ENCODE measurements at places on chromosomes 3 and 15.

DNA sequence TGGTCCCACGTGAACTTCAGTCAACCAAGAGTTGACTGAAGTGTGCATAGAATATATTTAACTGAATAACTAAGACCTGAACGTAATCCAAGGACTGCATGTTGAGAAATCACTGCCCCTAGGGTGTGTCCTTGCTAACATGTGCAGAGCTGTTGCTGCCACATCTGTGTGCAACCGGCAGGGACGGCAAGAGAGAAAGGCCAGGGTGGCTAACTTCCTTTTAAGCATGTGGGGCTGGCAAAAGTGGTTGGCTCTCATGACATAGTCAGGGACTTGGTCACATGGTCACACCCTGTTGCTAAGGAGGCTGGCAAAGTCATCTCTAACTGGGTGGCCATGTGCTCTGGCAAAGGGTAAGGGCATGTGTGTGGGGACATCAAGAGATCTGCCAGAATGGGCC lies 52.4 kb downstream of the GASK1A start:
- peak; percentile 22 for DNase-seq

GRCh38 chr3:35745802-35746484 lies 106.6 kb downstream of the ARPP21 start:
- DNase-seq = no peak

DNA sequence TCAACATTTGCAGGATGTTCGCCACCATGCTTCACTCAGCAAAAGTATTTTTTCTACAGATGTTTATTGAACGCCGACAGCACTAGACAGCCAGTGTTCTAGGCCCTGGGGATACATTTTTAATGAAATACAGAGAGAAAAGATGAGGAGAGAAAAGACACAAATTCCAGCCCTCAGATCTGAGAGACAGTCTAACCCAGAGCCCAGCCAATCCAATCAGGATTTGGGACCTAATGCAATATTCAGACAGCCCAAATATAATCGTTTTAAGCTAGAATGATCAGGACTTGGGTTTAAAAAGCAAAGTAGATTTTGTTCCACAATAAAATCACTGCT lies 174.8 kb downstream of the SLCO3A1 start:
- no peak for DNase-seq

- DNase-seq = no peak
Measured at GRCh38 chr3:143163562-143164100, 44.1 kb downstream of the CHST2 start.

DNA sequence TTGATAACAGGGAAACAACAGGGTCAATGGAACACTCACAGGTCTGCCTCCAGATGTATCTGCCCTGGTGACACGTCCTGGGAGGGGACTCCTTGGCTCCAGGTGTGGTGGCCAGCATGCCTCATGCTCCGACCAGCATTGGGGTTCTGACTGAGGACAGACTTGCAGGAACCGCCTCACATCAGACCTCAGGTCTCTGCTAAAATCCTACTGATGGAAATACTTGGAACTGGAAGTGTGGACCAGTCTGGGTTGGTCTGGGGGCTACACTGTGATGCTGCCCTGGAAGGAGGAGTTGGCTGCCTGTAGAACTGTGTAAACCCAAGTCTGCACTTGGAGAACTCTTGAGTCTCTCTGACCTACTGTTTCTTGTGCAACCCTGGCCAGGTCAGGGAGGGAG lies 17.1 kb upstream of the KY start:
- no peak for DNase-seq

DNA sequence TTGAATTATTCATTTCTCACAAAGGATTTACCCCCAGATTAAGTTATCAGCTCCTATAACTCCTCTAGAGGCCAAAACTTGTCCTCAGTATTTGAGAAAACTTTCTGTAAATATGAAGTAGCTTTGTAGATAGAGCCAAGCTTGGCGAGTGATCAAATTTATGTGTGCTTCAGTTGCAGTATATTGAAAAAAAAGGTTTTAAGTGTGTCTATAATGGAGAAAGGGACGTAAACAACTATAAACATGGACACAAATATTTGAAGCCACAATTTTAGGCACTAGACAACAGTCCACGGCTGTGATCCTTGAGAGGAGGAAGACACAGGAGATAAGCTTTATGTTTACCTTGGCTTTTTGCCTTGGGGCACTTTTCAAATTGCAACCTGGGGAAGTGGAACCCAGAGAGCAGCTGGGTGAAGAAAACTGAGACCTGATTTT lies 118.7 kb downstream of the THRB start:
- no peak for DNase-seq

GRCh38 chr3:21055015-21055414 lies 696.0 kb downstream of the ZNF385D start:
- peak; percentile 57 for DNase-seq

GRCh38 chr3:12473511-12473910 lies 10.8 kb upstream of the TSEN2 start:
- peak; percentile 80 for DNase-seq

GRCh38 chr3:7504886-7505775 lies 644.2 kb downstream of the GRM7 start:
- DNase-seq = peak; percentile 81

DNA sequence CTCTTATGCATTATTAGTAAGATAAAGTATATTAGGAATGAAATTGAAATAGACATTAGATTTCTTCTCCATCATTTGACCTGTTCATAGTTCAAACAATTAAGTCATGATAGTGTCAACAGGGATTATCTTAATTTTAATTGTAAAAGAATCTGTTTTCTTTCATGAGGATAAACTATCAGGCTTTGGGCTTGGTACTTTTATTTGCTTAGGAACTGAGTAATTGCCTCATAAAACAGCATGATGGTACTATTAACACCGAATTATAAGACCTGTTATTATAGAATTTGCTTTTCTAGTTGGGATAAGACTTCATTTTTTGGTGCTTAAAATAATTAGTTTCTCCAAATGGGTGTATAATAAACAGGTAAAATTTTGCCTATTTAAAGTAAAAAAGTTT lies 71.8 kb downstream of the FNDC3B start:
- DNase-seq = no peak

DNA sequence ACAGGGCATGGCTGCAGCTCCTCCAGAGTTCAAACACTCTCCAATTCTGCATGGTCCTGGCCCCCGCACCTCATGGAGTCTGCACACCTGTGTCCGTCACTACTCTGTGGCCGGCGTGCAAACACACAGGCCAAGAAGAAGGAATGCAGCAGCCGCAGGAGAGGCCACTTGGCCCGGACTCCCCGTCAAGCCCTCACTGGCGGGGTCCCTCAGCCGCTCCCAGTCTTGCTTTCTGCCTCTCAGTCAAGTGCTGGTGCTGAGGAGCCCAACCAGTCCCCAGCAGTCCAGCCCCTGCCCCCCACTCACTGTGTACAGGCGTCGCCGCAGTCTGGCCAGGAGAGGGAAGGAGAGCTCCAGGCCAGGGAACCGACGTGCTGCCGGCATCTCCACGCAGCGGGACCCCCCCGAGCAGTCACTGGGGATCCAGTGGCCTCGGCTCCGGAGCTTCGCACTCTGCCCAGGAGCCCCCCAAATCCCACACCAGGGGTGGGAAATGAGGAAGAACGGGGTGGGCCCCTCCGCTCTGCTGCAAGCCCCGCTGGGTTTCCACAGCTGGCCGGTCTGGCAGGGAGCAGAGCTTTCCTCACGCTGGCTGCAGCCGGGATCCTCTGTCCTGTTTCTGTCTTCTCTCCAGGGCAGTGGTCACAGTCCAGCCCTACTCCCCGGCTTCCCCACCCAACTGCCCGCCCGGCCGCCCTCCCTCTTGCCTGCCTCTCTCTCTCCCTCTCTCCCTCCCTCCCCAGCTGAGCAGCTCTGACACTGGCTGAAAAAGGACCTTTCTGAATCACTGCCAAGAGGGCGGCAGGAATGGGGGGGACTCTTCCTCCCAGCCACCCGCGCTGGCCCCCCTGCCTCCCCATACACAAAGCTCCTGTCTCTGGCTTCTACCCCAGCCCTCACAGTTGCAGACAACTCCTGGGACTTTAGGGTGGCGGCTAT lies 16.0 kb downstream of the TNK2 start:
- DNase-seq = peak; percentile 64

DNA sequence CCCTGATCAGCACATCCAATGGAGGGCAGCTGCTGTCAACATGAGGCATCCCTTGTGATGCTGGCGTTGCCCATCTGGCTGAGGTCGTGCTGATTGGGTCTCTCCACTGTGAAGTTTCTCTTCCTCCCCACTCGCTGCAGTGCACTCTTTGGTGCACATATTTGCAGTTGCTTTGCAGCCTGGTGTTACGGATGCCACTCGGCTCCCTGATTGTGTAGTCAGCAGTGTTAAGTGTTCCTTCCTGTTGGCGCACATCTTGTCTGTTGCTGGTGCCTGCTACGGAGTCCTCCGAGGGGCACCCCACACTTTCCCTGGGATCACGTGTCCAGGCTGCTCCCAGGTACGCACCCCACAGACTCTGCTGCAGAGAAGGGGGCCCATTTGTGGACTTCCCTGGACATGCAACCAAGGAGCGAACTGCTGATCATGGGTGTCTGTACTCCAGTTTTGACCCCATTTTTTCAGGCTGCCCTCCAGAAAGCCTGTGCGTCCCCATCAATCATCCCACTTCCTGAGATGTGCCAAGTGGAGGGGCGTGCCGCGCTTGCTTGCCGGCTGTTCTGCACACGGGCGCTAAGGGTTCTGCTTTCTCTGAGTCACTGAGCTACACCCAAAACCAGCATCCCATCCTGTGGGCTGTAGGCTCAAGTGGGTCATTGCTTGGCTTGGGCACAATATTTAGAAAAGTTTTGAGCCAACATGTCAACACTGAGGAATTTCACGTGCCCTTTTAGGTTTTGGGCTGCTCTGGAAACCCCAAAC lies 98.6 kb downstream of the FBLN2 start:
- peak; percentile 67 for DNase-seq

DNA sequence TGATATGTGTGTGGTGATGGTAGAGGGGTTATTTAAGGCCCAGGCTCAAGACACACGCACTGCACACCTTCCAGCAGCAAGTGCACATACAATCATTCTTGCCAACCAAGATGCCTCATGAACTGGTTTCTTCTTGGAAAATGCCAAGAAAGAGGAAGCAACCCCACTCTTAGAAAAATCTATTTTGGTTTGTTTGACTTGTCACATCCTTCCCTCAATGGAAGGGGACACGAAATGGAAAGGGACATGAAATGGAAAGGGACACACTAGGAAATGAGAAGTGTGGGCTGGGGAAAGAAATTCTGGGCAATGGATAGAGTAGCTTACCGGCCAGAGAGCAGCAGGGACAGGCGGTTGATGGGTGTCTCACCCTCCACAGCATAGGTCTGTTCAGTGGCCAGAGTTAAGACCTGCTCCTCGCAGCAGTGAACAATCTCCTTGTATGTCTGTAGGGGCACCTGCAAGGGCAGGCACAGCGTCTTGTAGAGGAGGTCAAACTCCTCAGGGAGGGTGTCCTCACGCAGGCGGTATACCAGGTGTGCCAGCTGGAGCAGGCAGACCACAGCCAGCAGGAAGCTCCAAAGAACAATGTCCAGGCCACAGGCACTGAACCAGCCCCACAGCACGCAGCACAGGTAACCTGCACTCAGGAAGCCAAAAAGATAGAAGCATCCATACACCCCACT lies 640 bp downstream of the POPDC2 start:
- DNase-seq = no peak

- no peak for DNase-seq
Measured at GRCh38 chr3:89375451-89375850, 268.0 kb downstream of the EPHA3 start.

GRCh38 chr15:58748852-58749531 lies 515 bp downstream of the ADAM10 start:
- DNase-seq = no peak

- peak; percentile 2 for DNase-seq
Measured at GRCh38 chr3:182735672-182736071, 57.6 kb upstream of the ATP11B start.

GRCh38 chr15:43881944-43882343 lies 55.1 kb downstream of the WDR76 start:
- DNase-seq = no peak

GRCh38 chr3:31170932-31171670 lies 276.6 kb upstream of the GADL1 start:
- DNase-seq = peak; percentile 62

DNA sequence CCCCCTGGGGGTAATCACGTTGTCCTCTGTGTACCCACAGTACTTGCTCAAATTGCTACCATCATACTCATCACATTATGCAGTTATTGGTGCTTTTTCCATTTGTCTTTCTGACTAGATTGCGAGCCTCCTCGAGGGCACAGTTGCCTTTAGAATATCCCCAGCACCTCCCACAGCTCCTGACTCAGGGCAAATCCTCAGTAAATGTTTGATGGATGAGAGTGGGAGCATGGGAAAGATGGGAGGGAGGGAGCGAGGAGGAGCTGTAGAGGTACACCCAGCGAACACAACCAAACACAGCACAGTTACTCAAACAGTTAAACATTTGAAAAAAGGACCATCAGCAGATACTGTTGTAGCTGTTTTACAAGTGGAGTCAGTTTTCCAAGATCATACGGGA lies 27.9 kb downstream of the SIDT1 start:
- DNase-seq = no peak

DNA sequence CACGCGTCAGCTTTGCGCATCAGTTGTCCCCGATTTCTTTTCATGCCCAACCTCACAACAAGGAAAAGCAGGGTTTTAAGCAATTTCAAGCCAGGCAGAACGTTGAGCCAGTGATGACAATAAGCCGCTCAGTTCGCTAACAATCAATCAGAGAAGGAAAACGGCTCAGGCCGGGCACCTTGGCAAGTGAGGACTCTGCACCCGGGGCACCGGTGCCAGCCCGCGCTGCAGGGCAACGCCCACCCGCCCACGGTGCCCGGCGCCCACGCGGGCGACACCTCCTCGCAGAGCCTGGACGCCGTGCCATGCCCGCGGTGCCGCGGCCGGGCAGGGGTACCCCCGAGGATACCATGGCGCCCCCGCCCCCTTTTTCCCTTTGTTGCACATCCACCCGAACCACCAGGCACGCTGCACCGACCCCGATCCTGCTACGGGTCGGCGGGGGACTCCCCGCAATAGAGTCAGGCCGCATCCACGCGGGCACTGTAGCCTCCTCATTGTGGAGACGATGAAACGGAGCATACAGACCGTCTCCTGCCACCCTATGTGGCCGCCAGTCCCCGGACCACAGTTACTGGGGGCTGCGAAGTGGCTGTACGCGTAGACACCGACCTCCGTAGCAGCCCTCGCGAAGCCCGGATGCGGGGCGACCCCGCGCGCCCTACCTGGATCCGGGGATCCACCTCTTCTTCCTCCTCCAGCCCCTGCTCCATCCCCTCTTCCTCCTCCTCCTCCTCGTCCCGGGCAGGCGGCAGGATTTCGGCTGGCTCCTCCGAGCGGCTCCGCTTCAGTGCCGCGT lies 581 bp downstream of the SH3BP5 start:
- DNase-seq = peak; percentile 56

DNA sequence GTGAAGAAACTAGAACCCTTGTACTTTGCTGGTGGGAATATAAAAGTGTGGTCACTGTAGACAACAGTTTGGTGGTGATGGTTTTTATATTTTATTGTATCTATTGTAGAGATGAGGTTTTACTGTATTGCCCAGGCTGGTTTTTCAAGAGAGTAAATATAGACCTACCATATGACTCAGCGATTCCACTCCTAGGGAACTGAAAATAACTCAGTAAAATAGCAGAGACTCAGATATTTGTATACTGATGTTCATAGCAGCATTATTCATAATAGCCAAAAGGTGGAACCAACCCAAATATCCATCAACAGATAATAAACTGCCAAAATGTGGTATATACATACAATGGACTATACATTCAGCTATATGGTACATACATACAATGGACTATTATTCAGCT lies 68.8 kb upstream of the IL12A start:
- DNase-seq = peak; percentile 44

- DNase-seq = no peak
Measured at GRCh38 chr3:146387566-146387965, 81.8 kb downstream of the PLSCR2 start.

- DNase-seq = no peak
Measured at GRCh38 chr15:95290176-95290974, 1040.1 kb upstream of the NR2F2 start.

- DNase-seq = no peak
Measured at GRCh38 chr3:189446959-189447560, 184.1 kb upstream of the TP63 start.

All from fibroblast of mammary gland (primary cell).